CD4-positive, alpha-beta T cell treated with Interleukin-12 subunit alpha and Interleukin-12 subunit beta, for 1 hour (primary cell): ENCODE measurements at places on chromosomes 1 and 21.

- DNase-seq = no peak
These were observed 73.9 kb downstream of the GLUL start for GRCh38 chr1:182317611-182318161.

DNA sequence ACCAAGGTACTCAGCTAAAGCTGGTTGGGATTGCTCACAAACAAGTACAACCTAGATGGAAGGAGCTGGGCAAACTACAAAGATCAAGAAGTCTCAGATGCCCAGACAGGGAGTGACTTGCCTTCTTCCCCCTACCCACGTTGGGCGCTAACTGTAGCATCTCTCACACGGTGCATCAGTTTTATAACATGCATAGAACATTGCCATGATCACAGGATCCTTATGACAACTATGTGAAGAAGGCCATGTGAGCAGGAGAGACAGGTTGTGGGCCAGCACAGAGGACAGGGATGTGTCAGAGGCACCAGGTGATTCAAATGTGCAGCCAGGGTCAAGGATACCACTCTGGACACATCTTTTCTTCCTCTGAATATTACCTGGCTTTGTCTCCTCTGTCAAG, 28.3 kb upstream of the CYP4B1 start:
- DNase-seq = no peak

- no peak for DNase-seq
These were observed 6.3 kb upstream of the PHTF1 start for GRCh38 chr1:113765306-113766230.

DNA sequence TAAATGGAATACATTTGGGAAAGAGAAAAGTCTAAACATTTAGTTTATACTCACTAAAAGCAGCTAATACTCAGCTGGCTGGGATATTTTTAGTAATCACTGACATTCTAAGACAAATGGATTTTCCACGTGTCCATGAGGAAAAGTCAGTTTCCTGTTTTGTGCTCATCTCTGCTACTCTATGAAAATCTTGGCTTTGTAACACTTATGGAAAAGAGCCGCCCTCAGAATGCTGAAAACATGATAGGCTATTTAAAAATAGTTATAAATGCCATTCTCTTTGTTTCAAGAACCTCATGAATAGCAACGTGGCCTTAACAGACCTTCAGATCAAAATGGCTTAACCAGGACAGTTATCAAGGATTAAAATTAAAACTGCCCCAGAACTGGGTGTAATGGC, 29.9 kb downstream of the MRAP start:
- no peak for DNase-seq

GRCh38 chr1:78088486-78088885, 42.7 kb downstream of the GIPC2 start:
- no peak for DNase-seq

DNA sequence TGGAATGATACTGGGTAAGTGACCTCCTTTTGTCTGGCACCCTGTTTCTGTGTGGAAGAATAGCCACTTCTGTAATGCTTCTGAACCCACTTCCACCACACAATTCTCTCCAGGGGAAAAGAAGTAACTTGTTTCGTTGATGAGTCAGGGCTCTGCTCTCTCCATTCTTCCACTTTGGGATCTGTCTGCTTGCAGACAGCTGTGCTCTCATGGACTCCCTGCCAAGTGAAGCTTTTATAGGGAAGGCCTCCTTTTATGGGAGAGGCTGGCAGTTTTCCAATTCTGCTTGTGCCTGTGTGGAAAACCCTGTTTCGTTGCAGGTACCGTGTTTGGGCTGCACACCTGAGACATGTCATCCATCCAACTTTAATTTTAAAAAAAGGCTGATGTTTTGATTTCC, 130.7 kb downstream of the GIPC2 start:
- DNase-seq = no peak

GRCh38 chr1:155060736-155061135, 2.8 kb upstream of the EFNA4 start:
- no peak for DNase-seq

GRCh38 chr1:117318426-117318825, 48.8 kb upstream of the MAN1A2 start:
- no peak for DNase-seq

- peak; percentile 74 for DNase-seq
These were observed 16.4 kb upstream of the KIAA0040 start for GRCh38 chr1:175208773-175209492.

DNA sequence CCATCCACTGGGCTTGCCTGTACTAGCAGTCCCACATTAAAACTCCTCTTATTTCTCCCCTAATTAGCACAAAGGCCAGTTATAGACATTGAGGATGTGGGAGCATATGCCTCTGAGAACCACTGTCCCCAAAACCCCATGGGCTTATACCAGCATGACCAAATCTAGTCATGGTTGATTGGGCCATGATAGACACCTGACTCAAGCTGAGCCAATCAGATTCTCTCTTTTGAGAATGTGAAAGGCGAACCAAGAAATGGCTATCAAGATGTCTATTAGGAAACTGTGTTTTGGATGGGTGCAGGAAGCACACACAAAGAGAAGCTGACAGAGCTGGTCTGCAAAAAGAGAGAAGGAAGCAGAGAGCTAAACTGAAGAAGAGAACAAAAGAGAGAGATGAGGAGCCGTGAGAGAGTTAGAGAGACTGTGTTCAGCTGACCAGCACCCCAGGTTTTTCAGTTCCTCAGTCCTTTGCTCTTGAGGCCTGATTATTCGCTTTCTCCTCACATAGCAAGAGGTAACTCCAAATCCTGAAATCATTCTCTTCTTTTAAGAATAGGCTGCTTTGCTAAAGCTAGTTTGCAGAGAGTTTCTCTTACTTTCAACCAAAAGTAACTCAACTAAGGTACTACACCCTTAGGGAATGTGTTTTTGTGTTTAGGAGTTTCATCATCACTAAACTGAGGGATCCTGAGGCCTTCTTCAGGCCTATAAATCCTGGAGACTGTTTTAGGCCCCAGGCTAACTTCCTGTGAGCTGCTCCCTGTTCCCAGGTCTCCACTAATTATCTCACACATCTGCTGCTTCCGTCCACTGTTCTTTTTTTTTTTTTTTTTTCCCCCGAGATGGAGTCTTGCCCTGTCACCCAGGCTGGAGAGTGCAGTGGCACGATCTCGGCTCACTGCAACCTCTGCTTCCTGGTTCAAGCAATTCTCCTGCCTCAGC, 7.9 kb upstream of the TIPRL start:
- DNase-seq = no peak

DNA sequence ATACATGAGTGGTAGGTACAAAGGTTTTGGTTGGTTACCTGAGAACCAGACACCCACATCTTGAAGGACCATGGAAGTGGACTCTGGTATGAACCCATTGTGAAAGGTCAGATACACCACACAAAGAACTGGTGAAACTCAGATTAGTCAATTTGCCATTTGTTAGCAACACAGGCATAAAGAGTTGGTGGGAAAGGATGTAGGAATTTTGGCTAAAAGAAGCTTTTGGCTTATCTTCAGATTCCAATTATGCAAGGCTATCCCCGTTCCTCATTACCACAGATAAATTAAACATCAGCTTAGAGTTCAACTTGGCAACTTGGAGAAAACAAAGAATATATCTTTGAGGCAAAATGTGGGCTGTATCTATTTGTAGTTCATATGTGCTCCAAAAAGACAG, 87.0 kb upstream of the IRF2BP2 start:
- no peak for DNase-seq

DNA sequence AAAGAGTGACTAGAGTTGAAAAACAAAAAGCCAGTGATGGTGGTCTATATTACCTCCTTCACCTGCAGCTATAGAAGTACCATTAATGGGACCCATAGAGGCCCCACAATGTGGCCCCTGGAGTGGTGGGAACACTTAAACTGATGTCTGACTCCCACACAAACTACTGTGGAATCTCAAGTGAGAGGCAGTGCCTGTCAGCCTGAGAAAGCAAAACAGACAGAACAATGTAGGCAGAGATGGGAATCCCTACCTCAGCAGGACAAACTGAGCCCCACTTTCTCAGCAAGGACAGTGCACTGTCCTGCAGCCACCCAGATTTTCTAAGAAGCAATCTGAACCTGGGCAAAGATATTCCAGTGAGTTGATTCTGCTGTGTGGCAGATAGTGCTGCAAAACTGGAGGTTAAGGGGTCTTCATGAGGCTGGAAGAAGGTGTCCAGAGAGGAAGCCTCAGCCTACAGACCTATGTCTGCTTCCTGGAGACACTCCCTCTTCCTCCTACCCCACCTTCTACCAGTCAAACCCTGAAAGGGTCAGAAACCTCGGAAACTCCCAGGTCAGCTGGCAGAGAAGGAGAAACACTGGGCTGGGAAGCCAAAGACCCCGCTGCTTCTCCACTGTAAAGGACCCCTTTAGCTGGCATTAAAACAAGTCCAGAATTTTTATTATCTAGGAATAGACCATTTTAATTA, 228.7 kb downstream of the C1orf94 start:
- DNase-seq = no peak

- no peak for DNase-seq
These were observed 298.9 kb downstream of the DSCAM start for GRCh38 chr21:40547906-40548513.

GRCh38 chr21:44967082-44968047, 27.5 kb downstream of the SLX9 start:
- DNase-seq = no peak

GRCh38 chr1:90720145-90720636, 3.1 kb upstream of the BARHL2 start:
- no peak for DNase-seq

- DNase-seq = no peak
These were observed 93.6 kb upstream of the DEPDC1 start for GRCh38 chr1:68590473-68590872.

- DNase-seq = no peak
These were observed 37.3 kb downstream of the NENF start for GRCh38 chr1:212470059-212470458.

DNA sequence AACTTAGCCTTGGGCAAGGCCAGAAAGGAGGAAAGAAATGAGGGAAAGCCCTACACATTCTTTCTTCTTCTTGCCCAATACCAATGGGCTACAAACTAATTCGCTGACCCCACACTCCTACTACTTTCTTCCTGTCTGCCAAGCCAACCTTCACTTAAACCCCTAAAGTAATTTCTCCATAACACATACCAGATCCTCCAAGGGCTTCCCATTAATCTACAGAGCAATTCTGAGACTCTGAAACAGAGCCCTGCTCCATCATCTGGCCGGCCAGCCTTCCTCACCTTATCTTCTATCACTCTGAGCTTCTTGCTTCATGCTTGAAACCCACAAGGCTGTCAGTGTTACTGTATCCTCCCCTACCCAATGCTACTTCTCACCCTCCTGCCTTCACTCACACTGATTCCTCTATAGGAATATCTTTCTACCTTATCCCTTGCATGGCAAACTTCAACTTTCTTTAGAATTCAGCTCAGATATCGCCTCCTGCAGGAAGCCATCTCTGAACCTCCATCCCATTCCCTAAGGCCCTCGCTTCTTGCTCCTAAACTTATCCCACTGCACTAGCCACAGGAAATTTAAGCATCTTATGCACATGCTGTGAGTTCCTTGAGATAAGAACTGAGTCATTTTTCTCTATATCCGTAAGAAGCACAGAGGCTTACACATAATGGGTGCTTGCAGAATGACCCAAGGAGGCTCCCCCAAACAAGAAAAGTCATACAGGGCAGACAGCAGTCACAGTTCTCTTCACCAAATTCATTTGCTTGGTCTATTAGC, 81.9 kb downstream of the JAK1 start:
- no peak for DNase-seq

DNA sequence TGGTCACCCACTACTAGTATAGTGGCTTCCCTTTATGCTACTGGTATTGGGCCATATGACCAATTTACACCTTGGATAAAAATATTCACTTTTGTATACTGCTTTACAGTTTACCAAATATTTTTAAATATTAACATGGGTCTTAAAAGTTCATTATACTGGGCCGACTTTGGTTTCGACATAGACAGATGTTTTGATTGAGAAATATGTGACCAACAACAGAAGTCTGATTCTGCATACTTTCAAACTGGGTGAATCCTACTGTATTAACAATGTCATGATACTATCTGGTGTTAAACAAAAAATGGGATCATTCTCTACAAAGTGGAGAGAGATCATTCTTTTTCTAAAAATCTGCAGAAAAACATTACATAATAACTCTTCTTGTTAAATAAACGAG, 134.8 kb downstream of the AKT3 start:
- no peak for DNase-seq
